ENCODE measurements at places on chromosomes 5 and 9. TPM values are rescaled to one million over a fixed set of nuclear protein-coding genes. Genes with fewer than 3 reads are reported as not detected.

SLC25A2 gene
- total RNA-seq: 0.26 TPM

ERAP2 gene
- 102 TPM for total RNA-seq

CENPH gene
- total RNA-seq: 3.2 TPM

MLANA gene
- not detected for total RNA-seq

SLC34A1 gene
- not detected for total RNA-seq

GGTA1 gene
- total RNA-seq: 0.10 TPM

ADGRD2 gene
- total RNA-seq: not detected

SPINK7 gene
- not detected for total RNA-seq

TLN1 gene
- 616 TPM for total RNA-seq

SLC23A1 gene
- total RNA-seq: not detected

PCDHGA10 gene
- total RNA-seq: 8.3 TPM

BARHL1 gene
- total RNA-seq: not detected

BARX1 gene
- total RNA-seq: 0.13 TPM

PCDHGB2 gene
- 3.9 TPM for total RNA-seq

KCNV2 gene
- total RNA-seq: not detected

GTF2H2 gene
- 11.4 TPM for total RNA-seq

FGF18 gene
- total RNA-seq: not detected

C9orf153 gene
- total RNA-seq: 0.98 TPM

GPR21 gene
- 3.1 TPM for total RNA-seq

BHMT2 gene
- 6.4 TPM for total RNA-seq

ZDHHC11 gene
- total RNA-seq: 2.9 TPM

All from smooth muscle cell of the pulmonary artery (primary cell).